NCI-H510A (cell line): ENCODE measurements at places on chromosomes 3 and 15.

GRCh38 chr15:57231559-57231958 is 144.7 kb upstream of the CGNL1 start:
- DNase-seq, result no peak

GRCh38 chr3:137768361-137769321 is 4.5 kb downstream of the SOX14 start:
- DNase-seq, result no peak

DNA sequence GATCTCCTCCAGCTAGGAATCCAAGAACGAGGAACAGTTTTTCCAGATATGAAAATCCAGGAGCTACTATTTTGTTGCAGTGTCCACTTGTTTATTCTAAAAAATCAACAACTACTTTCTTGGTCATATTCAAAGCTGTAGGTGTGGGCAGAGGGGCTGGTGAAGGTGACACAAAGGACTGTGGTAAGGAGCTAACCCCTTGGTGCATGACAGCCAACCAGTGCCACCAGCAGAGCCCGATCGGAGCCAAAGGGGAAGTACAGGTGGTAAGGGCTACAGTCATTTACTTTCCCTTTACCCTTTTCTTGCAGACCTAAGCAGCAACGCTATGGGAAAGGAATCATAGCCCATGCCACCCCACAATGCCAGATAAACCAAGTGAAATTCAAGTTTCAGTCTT is 30.7 kb downstream of the PLA1A start:
- no peak for DNase-seq

DNA sequence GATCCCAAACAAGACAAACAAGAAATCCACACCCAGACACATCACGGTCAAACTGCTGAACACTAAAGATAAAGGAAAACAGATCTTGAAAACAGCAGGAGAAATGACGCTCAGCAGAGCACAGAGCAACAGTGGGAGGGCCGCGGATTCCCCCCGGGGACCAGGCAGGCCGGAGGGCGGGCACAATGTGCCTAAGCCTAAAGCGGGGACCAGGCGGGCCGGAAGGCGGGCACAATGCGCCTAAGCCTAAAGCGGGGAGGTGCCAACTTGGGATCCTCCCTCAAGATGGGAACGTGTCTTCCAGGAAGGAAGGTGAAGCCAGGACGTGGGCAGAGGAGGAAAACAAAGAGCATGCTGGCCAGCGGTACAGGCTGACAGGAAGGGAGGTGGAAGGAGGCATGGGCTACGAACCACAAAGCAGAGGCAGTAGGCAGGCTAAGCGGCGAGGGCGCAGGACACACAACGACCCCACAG is 31.1 kb downstream of the CYFIP1 start:
- DNase-seq, result no peak

- DNase-seq, result no peak
These were observed 12.0 kb upstream of the TXNRD3 start for GRCh38 chr3:126666658-126667528.

- no peak for DNase-seq
These were observed 125.0 kb downstream of the IL20RB start for GRCh38 chr3:137082763-137083162.

DNA sequence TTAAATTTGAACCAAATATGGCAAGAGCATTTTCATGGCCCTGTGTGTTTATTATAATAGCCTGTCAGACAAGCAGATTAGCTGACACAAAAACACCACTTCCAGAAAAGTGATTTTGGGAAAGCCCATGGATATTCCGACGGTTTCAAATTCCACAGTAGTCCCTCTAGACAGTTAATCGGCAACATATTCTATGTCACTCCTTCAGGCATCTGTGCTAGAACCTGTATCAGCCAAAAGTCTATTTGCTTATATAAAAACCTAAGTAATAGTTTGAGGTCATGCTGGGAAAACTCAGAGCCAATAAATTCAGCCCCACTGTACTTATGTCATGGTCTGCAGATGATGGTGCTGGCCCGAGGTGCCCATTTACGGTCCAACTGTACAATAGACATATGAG is 110.2 kb upstream of the ARHGEF26 start:
- DNase-seq, result no peak

GRCh38 chr3:25441234-25441856 is 13.3 kb downstream of the RARB start:
- DNase-seq, result no peak

DNA sequence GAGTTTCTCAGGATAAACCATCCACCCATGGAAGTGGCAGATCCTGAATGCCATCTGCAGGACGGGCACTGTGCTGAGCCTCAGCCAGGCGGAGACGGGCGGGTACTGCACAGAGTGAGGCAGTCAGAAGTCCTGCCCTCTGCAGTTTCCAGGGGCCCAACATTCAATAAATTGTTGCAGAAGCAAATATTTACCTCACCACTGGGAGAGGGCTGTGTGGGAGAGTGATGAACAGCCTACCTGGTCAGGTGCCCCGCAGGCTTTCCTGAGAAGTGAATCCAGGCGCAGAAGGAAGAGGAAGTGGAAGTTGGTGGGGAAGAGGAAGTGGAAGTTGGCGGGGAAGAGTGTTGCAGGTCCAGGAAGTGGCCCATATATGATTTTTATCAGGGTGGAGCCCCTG is 100.8 kb downstream of the SLCO3A1 start:
- DNase-seq, result no peak

DNA sequence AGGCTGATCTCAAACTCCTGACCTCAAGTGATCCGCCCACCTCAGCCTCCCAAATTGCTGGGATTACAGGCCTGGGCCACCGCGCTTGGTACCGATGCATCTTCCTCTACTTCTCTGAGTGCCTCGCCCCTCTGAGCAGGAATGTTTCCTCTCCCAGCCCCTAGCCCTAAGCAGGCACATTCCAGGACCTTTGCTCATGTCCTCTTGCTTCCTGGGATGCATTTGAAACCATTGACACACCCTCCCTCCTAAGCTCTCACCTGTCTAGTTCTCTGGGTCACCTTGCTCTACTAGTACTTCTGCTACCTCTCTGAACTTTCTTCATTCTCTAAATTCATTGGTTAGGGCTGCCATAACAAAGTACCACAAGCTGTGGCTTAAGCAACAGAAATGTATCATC is 17.9 kb upstream of the UACA start:
- no peak for DNase-seq

DNA sequence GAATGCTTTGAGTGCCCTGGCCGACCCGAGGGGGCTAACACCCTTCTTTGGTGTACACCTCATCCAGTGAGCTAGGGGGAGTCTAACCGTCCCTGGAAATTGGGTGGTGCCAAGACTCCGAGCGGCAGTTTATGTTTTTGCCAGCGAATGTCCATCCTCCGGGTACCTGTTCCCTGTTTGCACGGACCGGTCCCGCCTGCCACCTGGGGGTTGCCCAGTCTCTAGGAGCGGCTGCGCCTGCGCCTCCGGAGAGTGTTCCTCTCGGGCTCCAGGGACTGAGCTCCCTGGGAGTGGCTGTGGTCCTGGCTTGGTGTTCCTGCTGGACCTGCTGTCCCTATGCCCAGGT is 913 bp upstream of the WNT7A start:
- DNase-seq, result no peak

DNA sequence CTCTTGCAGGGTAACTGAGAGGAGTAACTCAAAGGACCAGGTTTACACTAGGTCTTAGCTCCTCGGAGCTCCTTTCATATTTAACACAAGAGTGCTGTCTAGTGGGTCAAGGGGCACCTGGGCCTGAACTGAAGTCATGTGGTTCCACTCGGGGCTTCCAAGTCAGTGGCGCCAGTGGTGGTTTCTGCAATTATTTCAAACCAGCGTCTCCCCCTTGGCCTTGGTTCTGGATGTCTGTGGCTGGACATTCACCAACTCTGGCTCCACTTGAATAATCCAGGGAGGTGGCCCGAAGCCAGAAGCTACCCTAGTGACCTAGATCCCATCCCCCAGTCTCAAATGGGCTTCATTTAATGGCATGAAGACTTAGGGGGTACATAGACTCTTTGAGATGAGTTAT is 144.3 kb upstream of the ADAMTS9 start:
- DNase-seq, result no peak

DNA sequence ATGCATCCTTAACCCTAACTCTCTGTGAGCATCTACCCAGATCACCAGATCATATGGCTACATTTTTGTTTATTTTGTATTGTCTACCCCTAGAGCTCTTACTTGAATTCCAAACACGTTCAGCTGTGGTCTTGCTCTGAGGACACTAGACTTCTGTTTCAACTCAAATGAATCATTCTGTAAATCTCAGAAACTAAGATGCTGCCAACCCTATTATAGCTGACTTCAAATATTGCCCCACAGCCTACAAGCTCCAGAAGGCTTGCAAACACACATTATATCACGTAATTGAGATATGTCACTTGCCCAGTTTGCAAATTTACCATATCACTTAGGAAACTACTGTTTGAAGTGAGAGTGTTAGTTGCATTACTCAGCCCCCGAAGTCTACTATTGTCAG is 426.2 kb upstream of the ARL6 start:
- DNase-seq, result no peak

GRCh38 chr15:81002331-81003096 is 1.8 kb downstream of the TLNRD1 start:
- DNase-seq, result no peak

GRCh38 chr15:73442421-73442820 is 543 bp upstream of the REC114 start:
- no peak for DNase-seq

DNA sequence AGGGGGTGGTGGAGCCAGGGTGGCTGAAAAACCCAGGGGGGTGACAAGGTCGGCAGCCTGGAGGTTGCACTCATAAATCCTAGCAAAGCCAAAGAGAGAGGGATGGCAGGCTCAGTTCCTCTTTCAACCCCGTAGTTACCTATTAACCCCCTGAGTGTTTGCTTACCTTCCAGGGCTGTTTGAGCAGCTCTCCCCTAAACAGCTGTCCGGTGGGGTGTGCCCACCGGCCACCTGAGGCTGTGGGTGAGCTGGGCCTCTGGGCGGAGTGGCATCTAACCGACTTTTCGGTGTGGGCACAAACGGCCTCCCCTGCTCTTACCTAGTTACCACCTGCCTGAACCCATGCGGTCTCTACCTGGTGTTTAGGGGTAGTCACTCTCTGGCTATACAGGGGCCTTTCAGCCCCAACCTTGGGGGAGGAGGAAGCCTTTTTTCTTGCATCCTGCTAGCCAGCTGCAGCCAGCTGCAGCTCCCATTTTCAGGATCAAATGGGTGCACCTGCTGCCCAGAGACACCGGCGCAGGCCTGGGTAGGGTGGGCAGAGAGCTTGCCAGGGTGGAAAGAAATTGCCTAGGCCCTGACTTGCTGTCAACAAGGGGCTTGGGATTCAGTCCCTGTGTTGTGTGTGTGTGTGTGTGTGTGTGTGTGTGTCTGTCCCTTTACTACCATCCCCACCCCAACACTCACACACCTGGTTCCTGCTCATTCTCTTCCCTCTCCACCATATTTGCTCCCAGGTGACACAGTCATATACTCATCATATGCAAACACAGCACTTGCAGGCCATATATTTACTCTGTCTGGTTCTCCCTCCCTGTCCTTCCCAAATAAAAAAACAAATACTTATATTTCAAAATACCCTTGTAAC is 3.7 kb downstream of the DLL4 start:
- DNase-seq, result no peak

DNA sequence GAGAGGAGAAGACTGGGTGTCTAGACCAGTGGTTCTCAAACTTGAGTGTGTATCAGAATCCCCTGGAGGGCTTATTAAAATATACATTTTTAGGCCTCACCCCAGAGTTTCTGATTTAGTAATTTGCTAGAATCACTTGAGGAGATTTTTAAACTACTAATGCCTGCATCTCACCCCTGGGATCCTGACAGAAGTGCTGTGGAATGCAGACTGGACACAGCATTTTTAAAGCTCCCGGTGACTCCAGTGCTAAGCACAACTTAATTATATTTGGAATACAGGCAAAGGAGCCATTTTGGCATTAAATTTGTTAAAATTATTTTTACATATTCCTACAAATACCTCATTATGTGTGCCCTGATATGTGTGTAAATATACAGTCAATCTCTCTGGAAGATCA is 26.7 kb upstream of the COL6A6 start:
- DNase-seq, result no peak

DNA sequence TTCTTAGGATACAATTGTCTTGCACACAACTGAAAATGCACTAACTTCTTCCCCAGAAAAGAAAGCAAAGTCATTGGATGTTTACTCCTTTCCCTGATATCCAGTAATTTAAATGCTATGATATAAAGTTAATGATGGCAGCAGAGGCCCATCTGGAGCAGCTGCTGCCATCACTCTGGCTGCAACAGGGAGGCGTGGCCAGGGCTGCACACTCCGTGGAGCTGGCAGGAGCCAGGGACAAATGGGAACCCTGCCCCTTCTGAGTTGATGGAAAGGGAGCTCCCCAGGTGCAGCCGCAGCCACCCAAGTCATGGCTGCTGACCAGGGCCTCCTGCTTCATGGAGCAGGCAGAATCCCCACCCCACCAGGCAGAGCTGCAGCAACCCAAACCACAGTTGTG is 72.6 kb upstream of the ALDH1A3 start:
- DNase-seq, result no peak

GRCh38 chr15:90686435-90687218 is 30.5 kb upstream of the BLM start:
- no peak for DNase-seq

DNA sequence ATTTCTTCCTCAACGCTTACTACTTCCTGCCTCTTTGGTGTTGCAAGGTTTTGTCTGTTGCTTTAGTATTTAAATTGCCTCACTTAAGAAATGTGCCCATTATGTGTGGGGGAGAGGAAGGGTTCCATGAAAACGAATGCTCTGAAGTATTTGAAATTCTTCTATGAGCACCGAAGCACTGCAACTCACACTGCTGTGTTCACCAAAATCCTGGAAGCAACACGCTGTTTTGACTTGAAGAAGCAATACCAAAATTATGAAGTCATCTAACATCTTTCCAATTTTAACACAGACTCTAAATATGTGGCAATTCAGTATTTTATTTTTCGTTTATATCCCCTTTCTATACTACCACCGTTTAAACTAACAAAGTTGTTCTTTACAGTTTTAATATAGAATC is 101.5 kb downstream of the RBMS3 start:
- DNase-seq, result no peak

DNA sequence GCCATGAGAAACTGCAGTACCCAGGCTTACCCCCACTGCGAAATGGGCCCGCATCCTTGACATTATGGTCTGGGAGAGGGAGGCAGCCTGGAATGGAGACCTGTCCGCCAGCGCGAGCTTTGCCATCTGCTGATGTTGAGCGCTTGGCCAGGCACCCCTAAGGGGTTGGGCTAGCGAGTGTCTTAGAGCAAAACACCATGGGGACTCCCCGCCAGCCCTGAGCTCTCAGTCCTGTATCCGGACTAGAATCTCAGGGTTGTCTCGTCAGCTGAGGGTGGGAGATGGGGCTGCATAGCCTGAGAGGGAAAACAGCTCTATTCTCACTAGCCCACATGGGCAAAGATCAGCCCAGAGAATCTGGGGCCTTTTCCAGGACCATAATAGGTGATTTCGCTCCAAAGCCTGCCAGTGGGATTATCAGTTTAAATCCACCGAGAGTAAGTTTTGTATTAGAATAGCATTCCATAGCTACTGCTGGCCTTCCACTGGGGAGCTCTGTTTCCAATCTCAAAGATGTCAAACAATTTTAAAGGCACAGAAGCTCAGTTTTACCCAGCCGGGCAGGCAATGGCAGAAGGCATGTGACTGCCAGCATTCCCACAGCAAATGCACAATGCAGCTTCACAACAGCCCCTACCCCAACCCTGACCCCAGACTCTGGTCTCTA is 167.5 kb upstream of the TPM1 start:
- DNase-seq, result no peak
